ENCODE measurements at places on chromosomes 12 and 14.

DNA sequence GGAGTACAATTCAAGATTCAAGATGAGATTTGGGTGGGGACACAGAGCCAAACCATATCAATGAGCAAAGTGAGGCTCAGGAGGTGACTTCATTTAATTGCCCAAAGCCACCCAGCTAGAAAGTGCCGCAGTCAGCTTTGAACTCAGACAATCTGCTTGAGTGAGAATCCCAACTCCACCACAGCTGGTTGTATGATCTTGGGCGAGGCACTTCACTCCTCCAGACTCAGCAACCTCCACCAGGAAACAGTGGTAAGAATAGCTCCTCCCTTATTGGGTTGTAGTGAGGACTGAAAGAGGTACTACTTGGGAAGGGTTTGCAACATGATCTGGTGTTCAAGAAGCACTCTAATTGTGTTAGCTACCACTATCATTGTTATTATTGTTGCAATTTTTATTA, 129.2 kb upstream of the RFLNA start:
- DNase-seq: no peak

DNA sequence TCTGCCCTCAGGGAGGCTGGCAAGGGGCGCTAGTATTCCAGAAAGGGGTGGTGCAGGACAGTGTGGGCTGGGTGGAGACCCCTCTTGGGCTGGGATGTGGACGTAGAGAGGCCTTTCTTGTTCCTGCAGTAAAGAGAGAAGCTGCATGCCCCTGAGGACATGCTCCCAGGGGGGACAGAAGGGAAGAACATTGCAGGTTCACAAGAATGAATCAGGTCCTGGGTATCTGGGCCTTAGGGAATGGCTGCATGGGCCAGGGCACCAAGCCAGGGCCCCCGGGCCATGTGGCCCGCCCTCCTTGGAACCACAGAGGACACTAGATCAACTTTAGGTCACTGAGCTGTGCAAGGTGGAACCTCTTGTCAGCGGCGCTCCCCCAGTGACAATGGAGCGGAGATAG, 51.8 kb downstream of the ZNF664 start:
- no peak for DNase-seq

DNA sequence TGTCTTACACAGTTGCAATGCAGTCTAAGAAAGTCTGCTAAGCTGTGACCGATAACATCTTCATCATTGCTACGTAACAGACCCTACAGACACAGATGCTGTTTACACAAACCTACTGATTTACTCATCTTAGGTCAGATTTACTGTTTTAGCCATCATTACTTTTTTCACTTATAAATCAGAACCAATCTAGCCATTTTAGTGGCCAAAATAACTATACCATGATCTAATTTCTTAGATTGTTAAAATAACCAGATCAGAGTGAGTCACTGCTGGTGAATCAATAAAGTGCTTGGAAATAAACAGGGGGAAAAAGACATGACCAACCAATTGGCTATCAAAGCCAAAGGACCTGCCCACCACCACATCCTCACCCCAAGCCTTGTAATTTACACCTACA, 57.0 kb upstream of the FOXN3 start:
- DNase-seq: no peak

GRCh38 chr14:101196795-101197590, 293.5 kb upstream of the RTL1 start:
- DNase-seq: peak; percentile 16

DNA sequence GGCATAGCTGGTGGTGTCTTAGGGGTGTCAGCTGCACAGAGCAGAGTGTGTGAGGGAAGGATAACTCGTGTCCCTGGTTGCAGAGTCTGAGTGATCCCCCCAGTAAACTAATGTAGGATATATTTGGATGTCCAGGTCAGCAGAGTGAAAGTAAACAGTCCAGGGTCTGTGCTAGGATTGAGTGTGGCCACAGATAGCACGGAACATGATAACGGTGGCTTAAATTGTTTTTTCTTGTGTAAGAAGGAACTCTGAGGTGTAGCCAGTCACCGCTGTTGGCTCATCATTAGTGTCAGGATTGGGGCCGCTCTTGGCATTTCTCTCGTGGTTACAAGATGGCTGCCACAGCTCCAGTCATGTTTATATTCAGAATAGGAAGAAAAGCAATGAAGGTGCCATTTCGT, 97.3 kb downstream of the DERA start:
- DNase-seq: no peak

- no peak for DNase-seq
Measured at GRCh38 chr12:115129727-115130126, 445.8 kb upstream of the TBX3 start.

DNA sequence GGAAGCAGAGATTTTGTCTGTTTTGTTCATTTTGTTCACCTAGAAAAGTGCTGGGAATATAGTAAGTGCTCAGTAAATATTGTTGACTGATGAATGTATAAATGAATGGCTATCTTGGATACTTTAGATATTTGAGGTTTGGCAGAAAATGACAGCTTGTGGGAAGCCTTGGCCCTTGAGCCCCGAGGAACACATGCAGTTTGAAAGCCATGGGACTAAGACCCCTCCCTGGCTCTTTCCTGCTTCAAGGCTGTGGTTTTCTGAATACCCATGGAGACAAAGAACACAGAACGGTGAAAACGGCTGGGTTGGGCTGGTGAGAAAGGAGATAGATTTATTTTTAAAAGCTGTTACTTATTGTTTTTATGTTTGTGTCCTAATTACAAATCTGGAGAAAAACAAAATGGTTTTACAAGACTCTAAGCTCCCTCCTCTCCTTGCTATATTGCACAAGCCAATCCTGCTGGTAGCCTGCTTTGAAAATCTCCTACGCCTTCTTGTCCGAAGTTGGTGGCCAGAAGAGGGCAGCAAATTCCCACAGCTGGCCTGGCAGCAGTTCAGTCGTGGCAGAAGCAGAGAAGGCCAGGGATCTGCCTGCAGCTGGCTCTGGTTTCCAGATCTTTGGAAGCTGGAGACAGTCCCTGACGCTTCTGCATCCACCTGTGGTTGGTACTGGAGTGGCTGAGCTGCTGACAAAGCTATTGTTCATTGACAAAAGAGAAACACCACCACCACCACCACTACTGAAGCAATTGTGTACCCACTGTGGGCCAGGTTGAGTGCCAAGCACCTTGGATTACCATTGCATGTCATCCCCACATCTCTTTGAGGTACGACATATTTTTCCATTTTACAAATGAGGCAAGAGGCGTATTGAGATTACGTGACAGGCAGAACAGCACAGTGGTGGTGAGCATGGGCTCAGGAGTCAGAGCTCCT, 5.2 kb upstream of the KRT85 start:
- peak; percentile 66 for DNase-seq

GRCh38 chr12:7129287-7129871, 690 bp upstream of the RBP5 start:
- no peak for DNase-seq

DNA sequence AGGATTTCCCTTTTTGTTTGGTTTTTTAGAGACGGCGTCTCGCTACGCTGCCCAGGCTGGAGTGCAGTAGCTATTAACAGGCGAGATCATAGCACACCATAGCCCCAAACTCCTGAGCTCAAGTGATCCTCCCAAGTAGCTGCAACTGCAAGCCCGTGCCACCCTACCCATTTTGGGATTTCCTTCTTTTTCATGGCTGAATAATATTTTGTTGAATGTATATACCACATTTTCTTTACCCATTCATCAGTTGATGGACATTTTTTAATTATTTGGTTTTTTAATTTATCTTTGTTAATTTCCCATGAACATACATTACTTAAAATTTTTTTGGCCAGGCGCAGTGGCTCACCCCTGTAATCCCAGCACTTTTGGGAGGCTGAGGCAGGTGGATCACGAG, 15.2 kb downstream of the PITPNM2 start:
- no peak for DNase-seq

DNA sequence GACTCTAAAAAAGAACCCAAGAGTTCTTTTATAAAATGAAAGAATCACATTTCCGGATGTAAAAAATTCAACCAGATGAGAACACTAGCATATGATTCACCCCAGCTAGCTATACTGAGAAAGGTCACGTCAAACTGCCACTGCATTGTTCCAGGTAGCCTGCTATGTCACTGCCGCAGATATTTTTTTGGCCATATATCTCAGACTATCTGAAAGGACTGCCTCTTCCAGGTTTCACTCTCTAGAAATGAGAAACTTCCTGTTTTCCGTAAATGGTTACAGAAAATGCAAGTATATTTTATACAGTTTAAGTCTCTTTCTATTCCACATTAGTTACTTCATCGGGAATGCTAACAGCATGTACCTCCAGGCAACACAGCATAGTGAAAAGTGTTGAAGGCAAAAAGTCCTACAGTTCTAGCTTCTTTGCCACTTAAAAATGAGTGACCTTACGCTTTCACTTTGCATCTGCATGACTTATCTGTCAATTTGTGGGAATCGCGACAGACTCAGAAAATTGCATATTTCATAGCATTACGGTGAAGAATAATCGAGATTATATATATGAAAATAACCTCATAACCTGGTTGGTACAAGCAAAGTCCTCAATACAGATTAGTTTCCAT, 105.2 kb downstream of the MED13L start:
- no peak for DNase-seq

- no peak for DNase-seq
Measured at GRCh38 chr14:48874711-48875110, 711.5 kb downstream of the RPS29 start.

GRCh38 chr12:6824085-6824775, 2.6 kb downstream of the GPR162 start:
- no peak for DNase-seq

- no peak for DNase-seq
Measured at GRCh38 chr12:130702966-130703732, 12.9 kb downstream of the RIMBP2 start.

DNA sequence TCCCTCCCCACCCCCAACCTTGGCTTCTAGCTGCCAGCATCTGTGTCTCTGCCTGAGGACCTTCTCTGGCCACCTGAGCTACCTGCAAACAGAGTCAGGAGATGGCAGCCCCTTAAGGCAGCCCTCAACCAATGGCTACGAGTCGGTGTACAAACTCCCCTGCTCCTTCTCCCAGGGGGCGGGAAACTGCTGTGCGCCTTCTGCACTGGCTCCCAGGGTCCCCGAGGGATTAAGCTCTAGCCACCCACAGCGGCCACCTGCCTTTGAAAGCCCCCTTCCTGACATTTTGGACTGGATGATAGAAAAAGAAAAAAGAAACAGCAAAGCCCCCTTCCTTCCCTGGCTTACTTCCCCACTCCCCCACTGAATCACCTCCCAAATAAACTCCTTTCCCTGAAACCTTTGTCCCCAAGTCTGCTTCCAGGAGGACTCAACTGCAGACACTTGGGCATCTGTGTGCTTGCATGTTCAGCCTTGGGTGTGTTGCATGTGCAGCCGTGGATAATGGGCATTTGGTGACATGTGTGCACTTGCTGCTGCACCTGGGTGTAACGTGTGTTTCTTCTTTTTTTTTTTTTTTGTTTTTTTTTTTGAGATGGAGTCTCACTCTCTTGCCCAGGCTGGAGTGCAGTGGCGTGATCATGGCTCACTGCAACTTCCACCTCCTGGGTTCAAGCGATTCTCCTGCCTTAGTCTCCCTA, 6.0 kb downstream of the SDS start:
- no peak for DNase-seq

DNA sequence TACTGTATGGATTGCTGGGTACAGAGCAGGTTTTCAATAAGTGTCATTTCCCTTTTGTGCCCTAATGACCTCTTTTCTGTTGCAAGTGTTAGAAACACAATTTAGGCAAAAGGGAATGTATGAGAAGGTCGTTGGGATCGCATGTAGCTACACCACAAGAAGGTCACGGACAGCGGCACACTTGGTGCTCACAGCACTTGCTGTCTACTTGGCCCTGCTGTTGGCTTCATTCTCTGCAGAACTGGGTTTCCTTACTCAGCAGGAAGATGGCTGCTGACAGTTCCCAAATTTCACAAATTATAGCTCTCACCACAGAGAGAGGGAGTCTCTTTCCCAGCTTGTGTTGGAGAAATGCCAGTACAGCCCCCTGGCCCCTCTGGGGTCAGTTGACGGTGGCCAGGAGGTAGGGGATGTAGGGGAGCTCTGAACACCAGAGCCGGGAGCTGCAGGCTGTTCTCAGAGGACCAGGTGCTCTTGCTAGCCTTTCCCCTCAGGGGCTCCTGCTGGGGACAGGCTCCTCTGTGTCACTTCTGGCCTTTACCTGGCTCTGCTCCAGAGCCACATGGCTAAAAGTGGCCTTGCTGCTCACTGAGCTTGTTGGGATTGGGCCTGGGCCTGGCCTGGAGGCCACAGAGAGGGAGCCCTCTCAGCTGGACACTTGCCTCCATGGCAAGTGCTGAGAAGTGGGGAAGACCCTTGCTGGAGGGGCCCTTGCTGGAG, 50.9 kb upstream of the BCL7A start:
- DNase-seq: no peak

- DNase-seq: peak; percentile 28
Measured at GRCh38 chr14:34874386-34875030, 652 bp downstream of the BAZ1A start.

DNA sequence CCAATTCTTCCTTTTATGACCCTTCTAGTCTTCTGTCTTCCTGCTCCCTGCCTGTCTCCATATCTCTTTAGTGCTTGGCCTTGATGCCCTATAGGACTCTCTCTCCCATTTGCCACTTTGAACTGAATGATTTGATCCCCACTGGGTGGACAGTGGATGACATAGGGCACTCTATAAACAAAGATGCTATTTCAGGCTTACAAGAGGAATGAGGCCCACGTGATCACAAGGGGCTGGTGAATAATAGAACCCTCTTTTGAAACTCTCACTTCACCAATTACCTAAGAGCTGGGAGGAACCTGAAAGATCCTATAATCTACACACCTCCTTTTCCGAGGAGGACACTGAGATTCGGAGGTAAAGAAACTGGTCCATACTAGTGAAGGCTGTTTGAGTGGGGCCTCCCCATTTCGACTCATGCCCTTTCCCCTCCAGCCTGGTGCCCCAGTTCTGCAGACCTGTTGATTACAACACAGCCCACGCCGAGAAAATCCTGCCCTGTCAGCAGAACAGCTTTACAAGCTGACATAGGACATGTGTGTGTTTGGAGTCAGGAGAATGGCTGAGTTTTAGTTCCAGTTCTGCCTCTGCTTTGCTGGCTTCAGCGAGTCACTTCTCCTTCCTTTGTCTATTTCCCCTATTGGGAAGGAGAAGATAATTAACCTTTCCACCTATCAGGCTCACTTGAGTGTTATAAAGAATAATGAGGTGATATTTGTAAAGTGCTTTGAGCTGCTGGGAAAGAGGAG, 400.3 kb downstream of the ZFP36L1 start:
- DNase-seq: no peak

DNA sequence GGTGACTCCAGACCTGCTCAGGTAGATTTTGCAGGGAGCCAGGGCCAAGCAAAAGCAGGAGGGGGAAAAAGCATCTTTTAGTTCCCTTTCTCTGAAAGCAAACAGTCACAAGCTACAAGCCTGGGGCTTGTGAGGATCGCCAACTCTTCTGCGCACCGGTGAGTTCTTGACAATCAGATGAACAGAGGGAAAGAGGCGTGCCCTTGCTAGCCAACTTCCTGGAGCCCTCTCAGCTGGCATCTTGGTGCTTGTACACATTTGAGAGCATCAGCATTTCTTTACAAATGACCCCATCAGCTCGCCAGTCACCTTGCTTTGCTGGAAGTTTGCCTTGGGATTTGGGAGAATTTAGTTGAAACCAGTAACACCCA, 55.5 kb downstream of the ZNF664 start:
- no peak for DNase-seq
